Kidney capillary endothelial cell (primary cell): ENCODE measurements at places on chromosomes 16 and 17.
A peak's percentile ranks its signal among the peaks of the same experiment; 100 is the strongest.

DNA sequence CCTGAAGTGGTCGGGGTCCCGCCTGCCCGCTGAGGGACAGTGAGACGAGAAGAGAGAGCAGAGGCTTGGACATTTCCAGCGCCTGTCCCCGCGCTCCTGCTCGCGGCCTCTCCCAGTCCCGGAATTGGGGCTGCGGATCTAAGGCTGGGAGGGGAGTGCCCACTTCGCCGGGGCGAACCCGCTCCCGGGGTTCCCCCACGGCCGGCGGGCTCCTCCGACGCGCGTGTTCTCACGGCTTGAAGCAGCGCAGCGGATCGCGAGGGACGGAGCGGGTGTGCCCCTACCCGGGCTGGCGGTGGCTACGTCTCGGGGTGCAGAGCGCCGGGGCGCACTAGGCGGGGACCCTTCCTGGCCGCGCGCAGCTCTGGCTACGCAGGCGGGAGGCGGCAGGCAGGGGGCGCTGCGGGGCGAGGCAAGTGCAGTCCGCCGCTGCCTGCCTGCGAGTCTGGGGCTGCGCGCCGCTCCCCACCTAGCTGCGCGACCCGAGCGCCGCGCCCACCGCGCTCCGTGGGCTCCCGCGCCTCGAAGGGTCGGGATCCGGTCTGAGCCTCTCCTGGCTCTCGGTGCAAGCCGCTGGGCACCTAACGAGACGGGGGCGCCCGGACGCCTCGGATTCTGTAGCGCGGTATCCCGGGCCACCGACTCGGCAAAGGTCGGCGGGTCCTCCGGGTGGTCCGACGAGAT lies 1.2 kb downstream of the NGFR start:
- DNase-seq, result peak; percentile 18

DNA sequence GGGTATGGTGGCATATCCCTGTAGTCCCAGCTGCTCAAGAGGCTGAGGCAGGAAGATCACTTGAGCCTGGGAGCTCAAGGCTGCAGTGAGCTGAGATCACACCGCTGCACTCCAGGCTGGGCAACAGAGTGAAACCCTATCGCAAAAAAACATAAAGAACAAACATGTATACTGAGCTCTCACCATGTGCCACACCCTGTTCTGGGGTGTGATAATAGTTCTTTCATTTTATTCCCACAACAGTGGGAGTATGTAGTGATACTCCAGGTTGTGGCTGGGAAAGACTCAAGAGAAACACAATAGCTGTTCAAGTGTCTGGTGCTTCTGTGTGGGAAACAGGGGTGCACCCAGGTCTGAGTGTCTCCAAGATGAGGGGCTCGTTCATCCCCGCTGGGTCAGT lies 90.7 kb downstream of the SOCS1 start:
- DNase-seq, result no peak

GRCh38 chr16:648071-648780 lies 939 bp upstream of the WDR90 start:
- DNase-seq, result no peak

GRCh38 chr17:7262192-7262934 lies at the start of gene CLDN7:
CLDN7 (minus strand) TSS chr17:7262478; CDS start chr17:7262043, 435 bp downstream.
- no peak for DNase-seq

- DNase-seq, result no peak
Observed at GRCh38 chr17:31225831-31226230, 71.2 kb downstream of the OMG start.

DNA sequence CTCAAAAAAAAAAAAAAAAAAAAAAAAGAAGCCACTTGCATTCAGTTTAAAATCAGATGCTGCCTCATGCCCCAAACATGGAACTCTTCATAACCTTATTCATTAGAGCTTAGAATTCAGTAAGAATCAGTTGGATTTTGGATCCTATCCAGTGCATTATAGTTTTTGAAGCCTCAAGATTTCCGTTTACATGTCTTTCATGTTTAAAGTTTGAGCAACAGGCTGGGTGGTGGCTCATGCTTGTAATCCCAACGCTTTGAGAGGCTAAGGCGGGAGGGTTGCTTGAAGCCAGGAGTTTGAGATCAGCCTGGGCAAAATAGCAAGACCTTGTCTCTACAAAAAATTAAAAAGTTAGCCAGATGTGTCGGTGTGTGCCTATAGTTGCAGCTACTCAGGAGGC lies 55.0 kb downstream of the SNTB2 start:
- no peak for DNase-seq

- DNase-seq, result no peak
Observed at GRCh38 chr17:1539811-1540210, 22.8 kb downstream of the PITPNA start.

- no peak for DNase-seq
Observed at GRCh38 chr17:16439303-16439791, 24.0 kb downstream of the TRPV2 start.

DNA sequence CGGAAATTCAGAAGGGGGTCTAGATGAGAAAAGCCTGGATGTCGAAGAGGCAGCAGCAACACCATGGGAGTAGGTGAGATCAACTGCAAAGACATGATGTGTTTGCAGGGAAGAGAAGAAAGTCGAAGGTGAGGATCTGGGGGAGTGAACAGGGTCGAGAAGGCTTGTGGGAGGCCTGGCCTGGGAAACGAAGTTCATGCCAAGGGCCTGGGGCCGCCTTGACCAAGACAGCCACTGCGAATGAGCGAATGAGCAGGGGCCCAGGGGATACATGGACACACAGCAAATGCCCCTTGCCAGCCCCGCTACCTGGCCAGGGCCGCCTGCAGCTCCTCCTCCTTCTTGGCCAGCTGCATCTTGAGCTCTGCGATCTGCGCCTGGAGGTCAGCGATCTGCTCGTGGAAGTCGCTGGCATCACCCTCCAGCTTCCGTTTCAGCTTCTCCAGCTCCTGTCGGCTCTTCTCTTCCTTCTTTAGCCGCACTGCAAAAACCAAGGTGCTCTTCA lies 87.1 kb downstream of the NDE1 start:
- no peak for DNase-seq

DNA sequence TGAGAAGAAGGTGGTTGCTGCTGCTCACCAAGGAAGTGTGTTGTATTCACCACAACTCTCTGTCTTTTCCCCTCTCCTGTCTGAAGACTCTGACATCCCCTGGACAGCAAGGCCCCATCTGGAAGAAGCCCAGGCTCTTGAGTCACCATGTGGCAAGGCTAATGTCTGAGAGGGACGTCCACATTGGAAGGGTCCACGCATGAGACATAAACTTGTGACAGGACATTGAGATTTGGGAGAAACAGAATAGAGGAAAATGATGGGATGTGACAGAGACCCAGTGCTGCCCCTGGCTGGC lies 176.5 kb downstream of the IRF8 start:
- no peak for DNase-seq

GRCh38 chr17:6239241-6239798 lies 169.1 kb downstream of the WSCD1 start:
- peak; percentile 78 for DNase-seq

DNA sequence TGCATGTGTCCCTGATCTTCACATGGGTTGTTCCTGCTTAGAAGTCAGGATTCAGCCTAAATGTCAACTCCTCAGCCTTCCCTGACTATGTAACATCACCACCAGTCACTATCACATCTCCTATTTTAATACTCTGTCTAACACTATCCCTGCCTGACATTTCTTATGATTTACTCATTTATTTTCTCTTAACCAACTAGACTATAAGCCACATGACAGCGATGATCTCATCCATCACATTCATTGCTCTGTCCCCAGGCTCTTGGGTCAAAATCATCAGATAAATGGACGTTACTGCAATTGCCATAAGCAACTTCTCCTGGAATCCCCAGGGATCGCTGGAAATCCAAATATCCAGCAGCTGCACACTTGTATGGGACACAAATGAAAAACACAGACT lies 15.7 kb downstream of the CDRT4 start:
- no peak for DNase-seq

- no peak for DNase-seq
Observed at GRCh38 chr16:53558710-53559109, 55.7 kb upstream of the AKTIP start.

DNA sequence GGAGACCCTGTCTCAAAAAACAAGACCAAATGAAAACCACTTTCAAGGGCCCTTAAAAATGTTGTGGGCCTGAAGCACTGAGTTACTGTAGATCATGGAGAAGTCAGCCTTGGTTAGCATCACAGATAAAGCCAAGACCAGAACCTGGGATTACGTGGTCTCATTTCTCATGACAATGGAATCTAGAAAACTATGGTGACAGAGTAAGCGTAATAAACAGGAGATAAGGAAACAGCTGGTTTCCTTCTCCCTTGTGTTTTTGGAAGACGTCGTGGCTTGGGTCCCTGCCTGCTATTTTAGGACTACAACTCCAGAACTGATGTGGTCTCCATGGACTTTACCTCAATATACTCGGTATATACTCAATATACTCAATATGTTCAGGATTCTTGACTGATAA lies 180.7 kb upstream of the ZFHX3 start:
- DNase-seq, result peak; percentile 83

GRCh38 chr17:67773246-67773645 lies 52.1 kb upstream of the BPTF start:
- DNase-seq, result no peak

GRCh38 chr16:87691686-87692079 lies 74.1 kb downstream of the KLHDC4 start:
- DNase-seq, result no peak

DNA sequence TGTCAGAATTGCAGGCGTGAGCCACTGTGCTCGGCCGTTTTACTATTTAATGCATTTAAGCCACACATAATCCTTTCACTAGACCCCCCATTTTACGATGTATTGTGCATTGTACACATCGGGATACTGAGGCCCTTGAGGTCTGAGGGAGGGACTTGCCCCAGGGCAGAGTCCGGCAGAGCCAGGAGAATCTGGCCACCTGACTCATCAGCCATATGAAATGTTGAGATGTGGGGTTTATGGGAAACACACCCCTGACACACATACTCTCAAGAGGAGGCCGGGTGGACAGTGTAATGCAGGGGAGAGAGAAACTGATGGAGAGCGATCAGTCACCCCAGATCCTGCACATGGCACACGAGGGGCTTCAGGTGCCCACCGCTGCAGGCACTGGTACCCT lies 196.6 kb downstream of the ZNF423 start:
- no peak for DNase-seq

GRCh38 chr16:84652566-84652965 lies 4.3 kb downstream of the KLHL36 start:
- DNase-seq, result no peak

GRCh38 chr16:15031179-15031578 lies 24.7 kb downstream of the NTAN1 start:
- no peak for DNase-seq
